ENCODE measurements at places on chromosomes 2 and 18.
A peak's percentile ranks its signal among the peaks of the same experiment; 100 is the strongest.

- DNase-seq, result no peak
These were observed 1089.5 kb downstream of the TDRD15 start for GRCh38 chr2:22213237-22213636.

GRCh38 chr2:128738446-128739110, 419.9 kb upstream of the HS6ST1 start:
- DNase-seq, result no peak

DNA sequence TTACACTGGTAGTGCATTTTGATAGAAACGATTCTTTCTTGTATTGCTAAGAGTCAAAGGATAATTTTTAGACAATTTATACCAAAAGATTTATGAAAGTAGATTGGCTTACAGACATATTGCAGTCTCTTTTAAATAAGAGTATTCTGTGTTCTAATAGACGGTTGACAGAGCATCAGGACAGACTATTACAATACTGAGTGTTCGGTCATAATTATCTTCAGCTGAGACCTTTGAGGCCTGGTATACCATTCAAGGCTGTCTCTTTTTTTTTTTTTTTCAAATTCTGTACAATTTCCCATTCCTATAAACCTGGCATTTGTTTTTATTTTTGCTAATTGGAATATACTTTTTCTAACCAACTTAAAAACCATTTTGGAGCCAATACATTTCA, 140.6 kb upstream of the NOSTRIN start:
- no peak for DNase-seq

- DNase-seq, result no peak
These were observed 68.8 kb downstream of the UNC80 start for GRCh38 chr2:209840434-209840833.

- DNase-seq, result peak; percentile 39
These were observed 21.0 kb upstream of the PAX3 start for GRCh38 chr2:222319586-222320435.
